ENCODE measurements at places on chromosomes 12 and 14.

GRCh38 chr12:104866291-104866690 is 91.8 kb downstream of the SLC41A2 start:
- DNase-seq = no peak

DNA sequence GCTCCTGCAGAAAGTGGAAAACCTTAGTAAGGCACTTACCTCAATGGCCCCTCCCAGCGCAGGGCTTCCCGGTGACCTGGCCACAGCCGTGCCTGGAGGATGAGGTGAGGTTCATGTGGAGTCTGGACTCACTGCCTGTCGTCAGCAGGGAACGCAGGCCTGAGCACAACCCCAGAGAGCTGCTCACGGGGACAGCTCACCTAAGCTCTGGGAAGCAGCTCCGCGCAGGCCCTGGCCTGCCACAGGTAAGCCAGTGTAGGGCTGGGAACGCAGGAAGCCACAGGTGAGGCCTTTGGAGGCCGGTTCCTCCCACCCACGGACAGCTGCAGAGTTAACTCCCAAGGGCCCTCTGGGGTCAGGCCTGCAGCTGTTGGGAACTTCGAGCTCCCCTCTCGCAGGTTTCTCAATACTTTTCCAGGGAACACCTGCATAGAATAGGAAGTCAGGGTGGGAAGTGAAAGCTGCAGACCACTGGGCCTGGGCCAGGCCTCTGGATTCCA is 32.7 kb downstream of the ANAPC7 start:
- no peak for DNase-seq

GRCh38 chr14:68041876-68042354 is 222.3 kb downstream of the RAD51B start:
- no peak for DNase-seq

DNA sequence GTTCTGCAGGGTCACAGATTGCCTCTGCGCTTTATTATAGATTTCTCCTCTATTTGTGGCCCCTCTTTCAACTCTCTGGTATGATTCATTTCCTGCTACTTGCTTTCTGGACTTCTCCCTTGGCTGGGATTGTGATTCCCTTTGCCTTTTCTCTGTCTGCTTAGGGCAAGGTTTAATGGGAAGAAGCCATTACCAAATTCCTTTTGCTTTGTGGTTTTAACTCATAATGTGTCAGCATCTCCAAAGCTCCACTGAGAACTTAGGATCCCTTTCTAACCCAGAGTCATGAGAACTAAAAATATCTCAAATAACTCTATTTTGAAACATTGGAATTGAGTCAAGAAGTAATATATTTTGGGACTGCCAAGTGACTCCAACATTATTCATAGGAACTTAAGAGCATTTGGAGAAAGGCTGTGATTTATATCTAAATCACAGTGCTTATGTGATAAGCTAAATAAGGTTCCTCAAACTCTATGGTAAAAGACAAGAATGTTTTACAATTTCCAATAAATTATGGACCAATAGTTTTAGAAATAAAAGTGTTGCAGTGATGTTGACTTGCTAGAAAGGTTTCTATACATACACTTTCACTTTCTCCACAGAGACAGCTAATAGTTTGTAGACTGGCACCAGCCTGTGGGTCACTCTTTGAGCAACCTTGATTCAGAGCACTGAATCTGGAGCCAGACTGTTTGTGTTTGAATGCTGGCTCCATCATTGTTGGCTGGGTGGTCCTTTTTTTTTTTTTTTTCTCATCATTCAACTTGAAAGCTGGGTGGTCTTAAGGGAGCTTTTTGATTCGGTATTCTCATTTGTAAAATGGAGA is 93.9 kb downstream of the DACT1 start:
- no peak for DNase-seq

- DNase-seq = no peak
Observed at GRCh38 chr12:62714181-62714773, 220.7 kb downstream of the PPM1H start.

DNA sequence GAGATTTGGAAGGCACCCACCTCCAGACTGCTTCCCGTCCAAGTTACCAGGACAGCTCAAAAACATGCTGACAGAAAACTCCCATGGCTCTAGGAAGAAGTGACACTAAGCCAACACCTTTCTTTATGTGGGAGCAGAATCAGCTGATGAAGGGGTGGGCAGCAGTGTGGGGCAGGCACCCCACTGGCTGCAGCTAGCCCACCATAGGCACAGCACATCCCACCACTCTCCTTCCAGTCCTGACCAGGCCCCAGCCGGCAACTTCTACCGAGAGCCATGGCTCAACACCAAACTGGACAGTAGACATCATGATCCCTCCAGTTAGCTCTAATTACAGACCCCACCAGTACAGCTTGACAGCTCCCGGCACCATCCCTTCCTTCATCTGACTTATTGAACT is 45.0 kb downstream of the SH2B3 start:
- DNase-seq = peak; percentile 48

DNA sequence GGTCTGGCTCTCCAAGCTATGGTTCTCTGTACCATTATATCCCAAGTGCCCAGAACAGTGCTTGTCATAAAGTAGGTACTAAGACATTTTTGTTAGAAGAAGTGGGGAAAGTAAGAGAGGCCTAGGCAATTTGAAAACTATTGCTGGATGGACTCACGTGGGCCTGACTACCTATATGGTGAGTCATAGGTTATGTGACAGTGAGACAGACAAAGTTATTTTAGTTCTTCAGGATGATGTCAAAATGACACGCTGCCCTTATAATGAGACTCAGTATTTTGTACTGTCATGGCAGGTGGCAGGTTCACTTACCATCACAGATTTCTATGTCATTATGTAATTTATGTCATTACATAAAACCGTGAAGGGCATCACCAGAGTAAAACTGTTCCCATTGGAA is 53.1 kb downstream of the PARP11 start:
- DNase-seq = no peak

DNA sequence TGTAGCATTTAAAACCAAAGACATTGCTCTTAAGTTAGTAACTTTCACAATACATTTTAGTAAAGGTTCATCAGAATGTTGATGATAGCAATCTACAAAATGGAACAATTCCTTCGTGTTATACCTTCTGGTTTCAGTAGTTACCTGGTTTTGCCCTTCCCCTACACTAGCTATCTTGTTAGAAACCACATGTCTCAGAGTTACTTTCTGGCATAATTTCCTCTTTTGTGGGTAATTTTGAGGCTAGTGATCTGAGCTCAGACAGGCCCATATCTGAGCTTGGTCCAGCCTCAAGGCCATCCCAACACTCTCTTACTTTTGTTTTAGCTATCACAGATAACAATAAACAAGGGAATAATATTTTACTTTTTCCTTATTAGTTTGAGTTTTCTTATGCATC is 196.9 kb downstream of the KITLG start:
- no peak for DNase-seq

- no peak for DNase-seq
Observed at GRCh38 chr14:67522270-67522669, 10.8 kb upstream of the PLEKHH1 start.

DNA sequence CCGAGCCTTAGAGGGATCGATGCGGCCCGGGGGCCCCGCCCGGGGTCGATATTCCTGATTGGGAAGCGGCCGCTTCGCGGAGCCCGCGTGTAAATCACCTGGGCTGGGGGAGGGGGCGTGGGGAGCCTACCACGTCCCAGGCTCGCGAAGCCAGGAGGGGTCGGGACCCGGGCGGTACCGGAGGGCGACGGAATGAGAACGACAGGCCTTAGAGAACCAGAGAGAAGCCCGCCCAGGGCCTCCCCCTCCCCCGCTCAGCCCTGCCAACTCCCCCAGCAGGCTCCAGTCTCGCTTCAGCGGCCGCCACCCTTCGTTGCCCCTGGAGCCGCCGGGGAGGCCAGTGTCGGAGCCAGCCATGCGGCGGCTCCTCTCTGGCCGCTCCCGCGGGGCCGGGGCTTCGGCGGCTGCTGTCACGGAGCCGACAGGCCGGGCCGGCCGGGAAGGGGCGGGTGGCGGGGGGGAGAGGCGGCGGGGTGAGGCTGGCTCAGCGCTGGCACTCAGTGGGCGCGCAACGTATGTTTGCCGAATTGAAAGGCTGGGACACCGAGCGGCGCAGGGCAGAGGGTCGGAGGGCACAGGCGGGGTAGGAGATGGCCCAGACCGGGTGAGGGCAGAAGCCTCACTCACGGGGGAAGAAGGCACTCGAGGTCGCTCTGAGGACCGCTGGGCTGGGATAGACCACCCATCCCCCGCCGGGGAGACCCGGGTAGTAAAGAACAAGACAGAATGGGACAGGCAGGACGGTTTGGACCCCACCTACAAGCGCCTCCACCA is 1.4 kb upstream of the DNAJC22 start:
- DNase-seq = peak; percentile 68

DNA sequence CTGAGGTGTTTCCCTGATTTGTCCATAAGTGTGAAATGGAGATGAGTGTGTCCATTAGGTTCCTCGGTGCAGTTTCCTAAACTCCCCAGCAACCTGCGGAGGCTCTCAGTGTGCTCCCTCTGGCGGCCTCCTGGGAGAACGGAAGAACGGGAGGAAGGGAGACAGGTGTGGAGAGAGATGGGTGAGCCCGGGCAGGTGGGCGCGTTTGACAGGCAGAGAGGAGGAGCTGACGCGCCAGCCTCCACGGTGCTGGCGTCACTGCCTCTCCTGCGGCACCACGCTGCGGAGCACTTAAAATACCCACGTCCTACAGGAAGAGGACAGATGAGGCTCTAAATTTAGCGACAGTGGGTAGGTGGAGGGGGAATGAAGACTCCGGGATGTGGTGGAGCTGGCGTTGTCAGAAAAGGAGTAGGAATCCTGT is 26.8 kb upstream of the PEX5 start:
- DNase-seq = peak; percentile 73

GRCh38 chr14:40003773-40004172 is 571.5 kb upstream of the FBXO33 start:
- DNase-seq = no peak

GRCh38 chr12:118645219-118645618 is 268.9 kb downstream of the SUDS3 start:
- peak; percentile 68 for DNase-seq

GRCh38 chr12:24921251-24922038 is 27.5 kb downstream of the BCAT1 start:
- no peak for DNase-seq

DNA sequence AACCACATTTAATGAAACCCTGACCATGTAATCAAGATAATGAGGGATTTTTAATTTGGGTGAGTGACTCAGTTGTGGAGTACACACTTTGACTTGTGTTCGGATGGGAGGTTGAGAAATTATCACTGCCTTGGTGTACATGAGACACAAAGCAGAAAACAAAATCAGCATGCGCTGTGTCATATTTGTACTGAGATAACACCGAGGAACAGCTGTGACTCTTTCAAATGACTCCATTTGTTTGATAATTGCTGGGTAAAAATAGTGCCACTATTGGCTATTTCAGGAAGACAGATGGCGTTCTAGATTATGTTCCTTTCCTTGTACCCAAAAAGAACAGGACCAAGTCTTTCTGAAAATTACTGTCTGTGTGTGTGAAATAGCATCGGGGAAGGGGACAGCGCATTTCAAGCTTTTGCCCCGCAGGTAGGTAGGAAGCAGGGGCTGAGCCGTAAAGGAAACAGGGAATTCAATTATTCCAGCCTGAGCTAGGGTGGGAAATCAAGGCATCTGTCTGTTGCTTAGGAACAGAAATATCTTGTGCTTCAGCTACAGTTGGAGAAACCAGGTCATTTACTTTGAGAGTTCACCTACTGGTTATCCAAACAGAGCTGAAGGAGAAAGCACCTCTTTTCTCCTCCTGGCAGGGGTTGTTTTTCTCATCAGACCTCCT is 114.3 kb downstream of the SNAPC1 start:
- DNase-seq = peak; percentile 44

DNA sequence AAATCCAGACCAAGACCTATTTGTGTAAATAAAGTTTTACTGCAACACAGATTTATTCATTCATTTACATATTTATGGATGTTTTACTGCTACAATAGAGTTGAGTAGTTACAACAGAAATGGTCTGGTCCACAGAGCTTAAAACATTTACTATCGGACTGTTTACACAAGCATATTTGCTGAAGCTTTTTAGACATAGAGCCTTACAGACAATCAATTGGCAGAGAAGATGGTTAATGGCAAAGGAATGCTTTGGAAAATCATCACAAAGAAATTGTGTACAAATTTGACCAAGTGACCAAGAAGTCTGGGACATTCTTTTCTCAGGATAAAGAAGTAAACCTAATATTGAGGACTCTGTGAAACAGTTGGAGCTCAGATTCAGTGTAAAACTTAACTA is 504.3 kb downstream of the SLC16A7 start:
- DNase-seq = no peak

GRCh38 chr12:102765736-102766135 is 151.3 kb downstream of the PAH start:
- no peak for DNase-seq

DNA sequence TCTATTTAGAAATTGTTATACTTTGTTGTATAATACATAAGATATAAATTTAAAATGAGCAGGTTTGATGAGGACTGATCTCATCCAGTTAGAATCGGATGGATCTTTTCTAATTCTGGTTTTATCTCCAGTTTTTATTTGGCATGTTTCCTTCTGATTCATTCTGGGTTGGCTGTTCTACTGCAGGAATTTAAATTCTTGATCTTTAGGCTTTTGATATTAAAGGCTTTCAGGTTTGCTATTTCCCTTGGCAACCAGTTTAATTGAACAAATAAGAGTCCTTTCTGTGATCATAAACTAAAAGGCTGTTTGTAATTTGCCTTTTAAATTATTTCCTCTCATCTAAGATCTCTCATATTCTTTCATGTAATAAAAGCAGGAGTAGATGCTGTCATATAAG is 83.4 kb downstream of the PDE6H start:
- no peak for DNase-seq

DNA sequence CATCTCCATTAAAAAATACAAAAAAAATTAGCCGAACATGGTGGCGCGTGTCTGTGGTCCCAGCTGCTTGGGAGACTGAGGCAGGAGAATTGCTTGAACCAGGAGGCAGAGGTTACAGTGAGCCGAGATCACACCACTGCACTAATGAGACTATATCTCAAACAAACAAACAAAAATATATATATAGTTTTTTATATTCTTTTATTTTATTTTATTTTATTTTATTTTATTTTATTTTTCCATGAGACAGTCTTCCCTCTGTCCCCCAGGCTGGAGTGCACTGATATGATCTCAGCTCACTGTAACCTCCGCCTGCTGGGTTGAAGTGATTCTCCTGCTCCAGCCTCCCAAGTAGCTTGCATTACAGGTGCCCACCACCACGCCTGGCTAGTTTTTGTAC is 79.5 kb downstream of the IRF2BPL start:
- no peak for DNase-seq

GRCh38 chr14:67704484-67705089 is 2.9 kb downstream of the RDH12 start:
- DNase-seq = peak; percentile 85
